ENCODE measurements at places on chromosomes 5 and 9.

DNA sequence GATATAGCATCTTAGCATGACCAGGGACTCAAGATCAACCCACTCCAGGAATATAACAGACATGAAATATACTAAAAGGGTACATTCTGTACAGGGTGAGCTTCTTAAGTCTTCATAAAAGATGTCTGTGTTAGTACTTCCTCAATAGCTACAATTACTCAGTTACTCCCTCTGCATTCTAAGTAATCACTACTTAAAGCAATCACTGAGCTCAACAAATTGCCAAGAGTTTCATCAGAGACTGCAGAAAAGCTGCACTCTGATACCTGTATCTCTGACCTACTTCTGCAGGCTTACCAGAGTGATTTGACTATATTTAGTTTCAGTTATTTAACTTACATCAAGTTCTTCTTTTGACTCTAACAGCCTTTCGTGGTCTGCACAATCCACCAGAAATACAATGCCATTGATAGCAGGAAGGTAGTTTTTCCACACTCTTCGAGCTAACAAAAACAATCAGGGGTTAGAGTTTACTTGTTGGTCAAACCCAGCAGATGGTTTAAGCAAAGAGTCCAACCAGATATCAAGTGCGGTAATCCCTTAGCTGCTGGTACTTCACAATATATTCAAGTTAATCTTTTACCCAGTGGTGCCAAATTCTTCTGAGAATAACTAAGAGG is 23.3 kb downstream of the SAR1B start:
- DNase-seq: no peak

DNA sequence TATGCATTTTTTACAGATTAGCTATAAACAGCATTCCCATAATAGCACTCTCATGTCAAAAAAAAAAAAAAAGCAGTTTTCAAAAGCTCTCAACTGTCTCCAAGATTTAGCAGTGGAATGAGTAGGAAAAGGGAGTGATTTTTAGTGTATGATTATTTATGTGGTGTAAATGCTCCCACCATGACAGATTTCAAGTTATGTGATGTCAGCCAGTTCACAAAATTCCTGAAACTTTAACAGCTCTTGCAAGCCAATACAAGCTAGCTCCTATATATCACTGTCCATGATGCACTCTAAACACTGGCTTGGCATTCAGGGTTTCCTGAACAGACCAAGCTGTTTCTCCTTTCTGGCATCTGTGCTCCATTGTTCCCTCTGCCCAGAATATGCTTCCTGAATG is 7.9 kb upstream of the ANKDD1B start:
- DNase-seq: no peak

DNA sequence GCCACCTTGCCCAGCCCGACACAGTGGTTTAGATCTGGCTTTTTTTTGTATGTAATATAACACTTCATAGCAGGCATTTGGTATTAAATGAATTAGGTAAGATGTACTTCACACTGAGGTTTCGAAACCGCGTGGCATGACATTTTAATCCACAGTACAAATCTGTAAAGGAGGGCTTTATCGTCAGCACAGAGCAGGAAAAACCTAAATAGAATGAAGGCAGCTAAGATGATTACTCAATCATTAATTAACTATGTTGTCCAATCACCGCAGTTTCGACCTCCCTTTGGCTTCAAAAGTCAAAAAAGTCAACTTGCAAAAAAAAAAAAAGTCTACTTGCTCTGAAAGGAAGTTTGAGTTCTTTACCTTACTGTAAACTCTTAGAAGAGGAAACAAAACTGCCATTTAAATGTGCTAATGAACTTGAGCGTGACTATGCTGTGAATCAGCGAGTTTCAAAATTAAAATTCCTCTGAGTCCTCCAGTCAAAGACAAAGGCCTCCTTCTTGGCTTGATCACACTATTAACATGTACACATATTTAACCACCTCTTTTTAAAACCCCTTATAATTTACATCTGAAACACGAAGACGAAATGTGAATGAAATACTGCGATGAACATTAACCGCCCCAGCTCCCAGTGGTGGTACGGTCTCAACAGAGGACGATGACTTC is 698 bp upstream of the SEC24A start:
- no peak for DNase-seq

DNA sequence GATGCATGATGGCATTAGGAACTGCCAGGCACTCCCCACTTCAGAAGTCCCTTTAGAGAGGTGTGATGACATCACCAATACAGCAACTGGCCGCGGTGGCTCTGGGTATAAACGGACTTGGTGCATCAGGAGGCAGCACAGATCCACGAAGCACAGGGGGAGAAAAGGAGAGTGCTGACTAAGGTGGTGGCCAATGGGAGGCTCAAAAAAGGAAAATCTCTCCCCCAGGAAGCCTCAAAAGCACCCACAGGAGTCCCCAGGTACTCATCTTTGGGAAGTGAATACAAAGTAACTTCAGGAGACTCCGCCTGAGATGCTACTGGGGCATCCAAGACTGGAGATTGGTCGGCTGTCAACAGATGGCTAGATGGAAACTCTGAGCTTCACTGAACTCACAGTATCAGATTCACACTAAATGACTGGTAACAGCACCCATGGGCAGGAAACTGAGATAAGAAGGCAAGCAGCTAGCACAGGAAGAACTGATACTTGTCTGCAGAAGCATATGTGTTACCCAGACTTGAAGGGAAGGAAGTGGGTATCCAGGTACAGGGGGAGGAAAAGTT is 7.6 kb downstream of the TTC39B start:
- DNase-seq: no peak

- DNase-seq: no peak
These were observed 297.2 kb downstream of the SPOCK1 start for GRCh38 chr5:137201876-137202275.

DNA sequence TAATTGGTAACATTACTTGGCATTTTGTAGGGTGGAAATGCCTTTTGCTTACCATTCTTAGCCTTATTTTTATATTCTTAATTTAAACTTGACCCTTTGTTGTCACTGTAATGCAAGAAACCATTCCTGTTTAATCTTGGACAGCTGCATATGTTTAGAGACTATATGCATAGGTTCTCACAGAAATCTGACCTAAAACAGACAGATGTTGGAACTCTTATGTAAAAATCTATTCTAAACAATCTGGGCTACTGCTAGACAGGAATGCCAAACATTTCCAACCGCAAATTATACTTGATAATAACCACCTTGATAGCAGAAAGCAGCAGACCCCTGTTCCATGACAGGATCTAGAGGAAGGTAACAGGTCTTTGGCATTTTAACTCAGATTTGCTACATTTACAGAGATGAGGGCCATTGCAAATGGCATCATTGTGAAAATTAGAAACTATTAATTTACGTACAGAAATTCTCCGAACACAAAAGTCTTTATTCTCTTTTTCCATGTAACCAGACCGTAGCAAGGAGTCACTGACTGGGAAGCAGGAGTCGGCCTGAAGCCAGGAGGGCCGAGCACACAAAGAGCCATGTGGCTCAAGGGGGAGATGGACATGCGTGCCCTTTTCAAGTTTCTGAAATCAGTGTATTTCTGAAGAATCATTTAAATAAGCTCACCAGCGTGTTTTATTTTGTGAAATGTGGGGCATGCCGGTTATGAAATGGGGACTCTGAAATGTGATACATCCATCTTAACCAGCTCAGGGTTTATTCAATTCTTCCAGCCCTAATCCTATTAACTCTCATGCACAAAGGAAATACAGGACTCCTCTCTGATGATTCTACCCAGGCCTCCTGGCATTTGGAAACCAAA is 139.3 kb downstream of the AOPEP start:
- DNase-seq: peak; percentile 63

- no peak for DNase-seq
These were observed 35.3 kb downstream of the MPDZ start for GRCh38 chr9:13244181-13244580.

DNA sequence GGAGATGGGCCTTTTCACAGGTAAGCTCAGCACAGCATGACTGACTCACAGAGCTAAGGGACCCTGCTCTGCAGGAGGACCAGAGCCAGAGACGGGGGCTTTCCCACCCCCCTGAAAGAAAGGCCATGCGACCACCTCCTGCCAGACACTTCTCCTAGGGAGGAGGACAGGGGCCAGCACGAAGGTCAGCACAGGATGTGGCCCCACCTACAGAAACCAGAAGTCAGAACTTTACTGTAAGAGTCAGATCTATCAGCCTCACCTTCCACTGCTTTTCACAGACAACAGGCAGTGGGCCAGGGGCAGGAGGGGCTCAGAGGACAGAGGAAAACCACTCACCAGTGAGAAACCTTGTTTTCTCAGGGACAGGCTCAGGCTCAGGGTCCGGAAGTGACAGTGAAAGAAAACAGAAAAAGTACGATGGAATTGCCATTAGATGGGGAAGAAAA is 37.9 kb downstream of the CCNJL start:
- no peak for DNase-seq

DNA sequence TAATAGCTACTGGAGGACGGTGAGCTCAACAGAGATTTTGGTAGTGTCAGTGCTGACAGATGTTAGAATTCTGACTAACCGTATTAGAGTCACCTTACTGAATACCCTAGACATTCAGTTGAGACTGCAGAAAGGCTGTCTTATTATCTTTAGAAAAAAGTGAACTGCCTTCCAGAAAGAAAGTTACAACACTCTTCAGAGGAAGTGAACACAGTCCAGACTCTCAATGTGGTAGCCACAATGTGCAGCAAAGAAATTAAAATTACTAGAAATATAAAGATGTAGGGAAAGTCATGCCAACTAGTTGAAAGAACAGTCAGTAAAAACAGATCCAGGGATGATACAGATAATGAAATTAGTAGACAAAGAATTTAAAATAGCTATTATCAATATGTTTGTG is 47.1 kb upstream of the COL15A1 start:
- DNase-seq: no peak

GRCh38 chr5:4372481-4372880 is 767.6 kb upstream of the ADAMTS16 start:
- DNase-seq: no peak

All from neural progenitor cell (in vitro differentiated cells).